HCT116 (cell line): ENCODE measurements at places on chromosomes 1 and 21. TPM values are rescaled to one million over a fixed set of nuclear protein-coding genes. Genes with fewer than 3 reads are reported as not detected.

GRCh38 chr1:158771950-158772866 is at the start of gene OR6N1:
Gene OR6N1 (minus strand): TSS chr1:158772195. CDS start chr1:158766682, 5,513 bp downstream.
- H3K4me3 ChIP-seq = no peak within 1 kb of the TSS
- no peaks in the 10 kb centered on the region for H3K27me3 ChIP-seq
- no peak for DNase-seq
- no peaks in the 10 kb centered on the region for H3K36me3 ChIP-seq

GRCh38 chr1:88488237-88488636 is 195.8 kb upstream of the PKN2 start:
- peaks cover 3% of the 10 kb centered on the region; the same call in 1 of the 2 replicates for H3K4me1 ChIP-seq
- DNase-seq = no peak
- H3K27me3 ChIP-seq = no peaks in the 10 kb centered on the region

GRCh38 chr1:153028766-153029165 is 2.2 kb upstream of the SPRR1B start:
- no peaks in the 10 kb centered on the region for H3K36me3 ChIP-seq
- peaks cover 16% of the 10 kb centered on the region; the same call in 1 of the 2 replicates for H3K27me3 ChIP-seq
- DNase-seq = no peak
- no peak overlapping the region for H3K27ac ChIP-seq

- no peak overlapping the region for H3K27ac ChIP-seq
- H3K4me3 ChIP-seq = no peak overlapping the region
- DNase-seq = no peak
- H3K4me1 ChIP-seq = peaks cover 3% of the 10 kb centered on the region; the same call in 1 of the 2 replicates
Observed at GRCh38 chr1:101257500-101258325, 20.9 kb downstream of the S1PR1 start.

TRPM2 gene
- 28.1 TPM for total RNA-seq

DNA sequence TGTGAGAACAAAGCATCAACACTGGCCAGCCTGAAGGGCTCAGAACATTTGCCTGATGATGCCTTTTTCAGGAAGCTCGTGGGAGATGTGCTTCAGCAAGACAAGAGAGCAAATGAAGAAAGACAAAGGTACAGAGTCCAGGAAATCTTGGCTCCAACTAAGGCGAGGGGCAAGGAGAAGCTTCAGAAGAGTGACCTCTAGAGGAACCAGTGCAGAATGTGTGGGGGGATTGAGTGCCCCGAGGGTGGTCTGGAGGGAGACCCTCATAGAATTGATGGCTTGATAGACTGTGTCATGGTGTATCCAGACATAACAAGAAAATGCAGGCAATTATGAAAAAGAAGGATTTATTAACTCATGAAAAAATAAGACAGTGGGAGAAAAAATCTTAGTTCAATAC is 15.3 kb upstream of the NLRP3 start:
- DNase-seq = no peak
- H3K27ac ChIP-seq = no peak overlapping the region
- no peaks in the 10 kb centered on the region for H3K27me3 ChIP-seq
- no peaks in the 10 kb centered on the region for H3K4me1 ChIP-seq
- H3K4me3 ChIP-seq = no peak overlapping the region
- H3K36me3 ChIP-seq = no peaks in the 10 kb centered on the region

BCL2L15 gene
- total RNA-seq = 0.54 TPM

KCND3 gene
- 0.44 TPM for total RNA-seq

OR2AK2 gene
- not detected for total RNA-seq

DNA sequence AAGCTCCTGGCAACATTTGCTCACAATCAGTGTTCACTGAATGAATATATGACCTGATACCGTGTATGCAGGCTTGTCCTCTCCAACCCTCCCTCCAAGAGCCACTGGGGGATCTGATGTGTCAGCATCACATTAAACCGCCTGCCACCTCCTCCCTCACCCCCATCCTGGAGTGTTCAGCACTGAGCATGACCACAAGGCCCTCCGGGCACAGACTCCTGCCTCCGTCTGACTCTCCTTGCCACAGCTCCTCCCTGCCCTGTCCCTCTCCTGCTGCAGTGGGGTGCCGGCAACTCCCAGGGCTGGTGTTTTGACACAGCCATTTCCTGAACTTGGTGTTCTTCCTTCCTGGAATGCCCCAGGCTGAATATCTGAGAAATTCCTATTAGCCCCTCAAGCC is 136.7 kb downstream of the FCRL5 start:
- no peak overlapping the region for H3K4me3 ChIP-seq
- no peak for DNase-seq
- H3K27me3 ChIP-seq = peaks cover 33% of the 10 kb centered on the region
- H3K27ac ChIP-seq = no peak overlapping the region
- no peaks in the 10 kb centered on the region for H3K36me3 ChIP-seq

GRCh38 chr1:207565546-207566468 is 69.8 kb downstream of the CR1 start:
- no peaks in the 10 kb centered on the region for H3K36me3 ChIP-seq
- no peak overlapping the region for H3K27ac ChIP-seq
- H3K27me3 ChIP-seq = no peaks in the 10 kb centered on the region
- peak; percentile 34 for DNase-seq
- H3K4me1 ChIP-seq = no peaks in the 10 kb centered on the region

- H3K4me3 ChIP-seq = no peak overlapping the region
- peaks cover 28% of the 10 kb centered on the region for H3K4me1 ChIP-seq
- no peak for DNase-seq
- 0 out of 2 replicates have a peak, but pooled peaks cover under 1% of the 10 kb centered on the region for H3K36me3 ChIP-seq
Observed at GRCh38 chr1:231397886-231398671, 24.0 kb downstream of the EGLN1 start.

DNA sequence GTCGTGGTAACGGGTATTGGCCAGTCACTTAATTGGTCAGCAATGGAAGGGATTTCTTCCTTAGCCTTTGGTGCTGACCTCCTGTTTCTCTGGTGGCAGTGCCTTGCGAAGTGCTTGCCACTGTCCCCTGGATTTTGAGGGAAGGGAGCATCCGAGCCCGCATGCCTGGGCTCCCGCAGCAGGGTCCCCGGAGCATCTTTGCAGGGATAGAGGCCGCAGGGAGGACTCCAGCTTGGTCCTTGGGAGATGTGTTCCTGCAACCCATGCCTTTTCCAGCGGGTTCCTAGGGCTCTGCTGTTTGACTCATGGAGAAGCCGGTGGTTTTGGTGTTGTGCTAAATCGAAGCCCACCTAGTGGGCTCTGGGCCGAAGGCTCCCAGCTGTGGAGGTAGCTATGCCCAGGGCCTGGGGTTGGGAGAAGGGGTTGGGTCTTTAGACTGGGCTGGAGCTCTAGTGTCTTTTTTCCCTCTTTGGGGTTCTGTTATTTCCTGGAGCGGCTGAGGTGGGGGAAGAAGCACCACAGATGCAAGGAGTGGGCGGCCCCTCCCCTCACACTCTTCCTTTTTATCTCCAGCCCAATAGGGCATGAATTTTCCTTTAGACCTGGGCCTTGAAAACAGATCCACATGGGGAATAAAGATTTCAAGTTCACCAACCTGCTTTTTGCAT is 39.0 kb downstream of the PIK3CD start:
- H3K36me3 ChIP-seq = no peaks in the 10 kb centered on the region
- no peaks in the 10 kb centered on the region for H3K27me3 ChIP-seq
- peaks cover 48% of the 10 kb centered on the region for H3K4me1 ChIP-seq
- no peak for DNase-seq
- peak overlapping the region; percentile 47 for H3K4me3 ChIP-seq

DNA sequence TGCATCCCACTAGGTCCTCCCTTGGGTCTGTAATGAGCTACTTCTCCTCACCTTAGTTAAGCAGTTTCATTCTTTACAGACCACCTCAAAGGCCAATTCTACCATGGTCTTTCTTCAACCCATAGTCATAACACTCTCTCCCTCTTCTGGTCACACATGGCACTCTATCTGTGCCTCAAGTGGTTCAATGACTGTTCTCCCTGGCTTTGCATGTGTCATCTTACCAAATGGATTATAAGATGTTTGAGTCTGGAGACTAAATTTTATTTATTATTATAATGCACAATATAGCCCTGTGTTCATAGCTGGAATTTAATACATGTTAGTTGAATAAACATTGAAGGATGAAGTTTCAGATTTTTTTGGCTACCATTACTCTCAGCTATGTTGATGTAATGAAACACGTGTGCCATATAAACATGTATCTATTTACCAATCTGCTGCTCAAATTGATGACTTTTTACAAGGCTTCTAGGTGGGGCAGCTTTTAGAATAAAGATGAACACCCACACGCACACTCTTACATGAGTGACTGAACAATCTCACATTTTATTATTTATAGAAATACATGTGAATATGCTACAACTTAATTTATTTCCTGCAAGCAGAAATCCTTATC is 102.1 kb downstream of the RUNX1 start:
- no peak for DNase-seq
- H3K4me1 ChIP-seq = no peaks in the 10 kb centered on the region
- no peaks in the 10 kb centered on the region for H3K36me3 ChIP-seq
- no peak overlapping the region for H3K4me3 ChIP-seq

DNA sequence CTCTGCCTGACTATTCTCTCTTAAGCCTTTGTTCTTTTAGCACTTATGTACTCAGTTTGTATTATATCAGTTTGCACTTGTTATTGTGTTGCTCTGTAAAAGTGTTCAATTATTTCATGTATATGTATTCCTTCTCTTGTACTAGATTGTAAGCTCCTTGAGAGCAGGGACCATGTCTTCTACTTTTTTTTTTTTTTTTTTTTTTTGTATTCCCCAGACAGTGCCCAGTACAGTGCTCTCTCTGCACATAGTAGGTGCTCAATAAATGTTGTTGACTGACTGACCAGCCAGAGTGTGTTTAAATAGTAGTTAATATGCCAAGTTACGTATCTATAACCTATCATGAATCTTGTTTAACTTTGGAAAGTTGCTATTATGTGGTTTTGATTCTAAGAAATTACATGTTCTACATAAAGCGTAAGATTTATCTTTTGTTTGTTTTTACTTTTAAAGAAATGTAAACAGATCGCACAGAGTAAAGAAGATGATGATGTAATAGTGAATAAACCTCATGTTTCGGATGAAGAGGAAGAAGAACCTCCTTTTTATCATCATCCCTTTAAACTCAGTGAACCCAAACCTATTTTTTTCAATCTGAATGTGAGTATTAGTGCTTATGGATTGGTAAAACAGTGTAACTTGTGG is 16.1 kb downstream of the SON start:
- H3K4me1 ChIP-seq = no peaks in the 10 kb centered on the region
- no peak overlapping the region for H3K27ac ChIP-seq
- no peak overlapping the region for H3K4me3 ChIP-seq
- no peak for DNase-seq

DNA sequence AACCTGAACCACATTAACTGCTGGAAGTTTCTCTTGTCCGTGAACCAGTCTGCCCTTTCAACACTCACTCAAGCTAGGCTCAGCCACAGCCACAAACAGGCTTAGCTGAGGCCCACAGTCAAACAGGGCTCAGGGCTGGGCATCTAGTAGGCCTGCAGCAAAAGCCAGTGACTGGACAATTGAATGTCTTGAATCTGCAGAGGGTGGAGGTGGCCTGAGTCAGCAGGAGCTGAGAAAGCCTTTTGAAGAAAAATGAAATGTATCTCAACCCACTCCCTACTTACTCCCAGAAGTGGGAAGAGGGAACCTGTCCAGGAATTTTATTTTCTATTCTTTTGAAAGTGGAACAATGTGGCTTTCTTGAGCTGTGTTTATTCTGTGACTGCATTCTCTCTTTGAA is 95.4 kb downstream of the PTPRU start:
- H3K4me1 ChIP-seq = no peaks in the 10 kb centered on the region
- no peak overlapping the region for H3K4me3 ChIP-seq
- peaks cover 28% of the 10 kb centered on the region for H3K27me3 ChIP-seq
- H3K36me3 ChIP-seq = no peaks in the 10 kb centered on the region

- no peak overlapping the region for H3K4me3 ChIP-seq
- H3K4me1 ChIP-seq = peaks cover 40% of the 10 kb centered on the region
- H3K36me3 ChIP-seq = no peaks in the 10 kb centered on the region
- DNase-seq = no peak
- H3K27me3 ChIP-seq = no peaks in the 10 kb centered on the region
Observed at GRCh38 chr1:115170961-115171392, 81.7 kb upstream of the TSPAN2 start.

DNA sequence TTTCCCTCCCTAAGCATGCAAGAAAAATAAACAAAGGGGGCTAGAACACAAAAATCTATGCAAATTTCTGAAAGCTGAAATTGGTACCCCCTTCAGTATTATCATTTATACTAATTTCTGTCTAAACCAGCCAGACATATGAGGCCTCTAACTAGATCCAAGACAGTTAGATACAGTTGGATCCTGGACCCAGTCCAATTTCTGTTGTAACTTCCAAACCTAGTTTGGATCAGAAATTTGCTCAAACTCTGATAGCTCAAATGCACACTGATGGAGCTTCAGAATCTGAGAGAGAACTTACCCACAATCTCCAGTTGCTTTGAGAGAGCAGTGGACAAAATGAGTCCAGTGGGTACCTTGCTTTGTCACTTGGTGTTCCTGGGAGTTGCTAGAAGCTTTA is 11.9 kb downstream of the CEP350 start:
- no peaks in the 10 kb centered on the region for H3K36me3 ChIP-seq
- H3K27me3 ChIP-seq = no peaks in the 10 kb centered on the region
- H3K27ac ChIP-seq = no peak overlapping the region
- H3K4me3 ChIP-seq = no peak overlapping the region
- no peak for DNase-seq

VTCN1 gene
- 0.17 TPM for total RNA-seq

SPATA1 gene
- 3.1 TPM for total RNA-seq

PBX1 gene
- total RNA-seq = 29.6 TPM

- DNase-seq = no peak
- H3K27ac ChIP-seq = no peak overlapping the region
- no peak overlapping the region for H3K4me3 ChIP-seq
- 0 out of 2 replicates have a peak, but pooled peaks cover 1% of the 10 kb centered on the region for H3K36me3 ChIP-seq
Observed at GRCh38 chr1:20884513-20884912, 97.4 kb upstream of the HP1BP3 start.

DNA sequence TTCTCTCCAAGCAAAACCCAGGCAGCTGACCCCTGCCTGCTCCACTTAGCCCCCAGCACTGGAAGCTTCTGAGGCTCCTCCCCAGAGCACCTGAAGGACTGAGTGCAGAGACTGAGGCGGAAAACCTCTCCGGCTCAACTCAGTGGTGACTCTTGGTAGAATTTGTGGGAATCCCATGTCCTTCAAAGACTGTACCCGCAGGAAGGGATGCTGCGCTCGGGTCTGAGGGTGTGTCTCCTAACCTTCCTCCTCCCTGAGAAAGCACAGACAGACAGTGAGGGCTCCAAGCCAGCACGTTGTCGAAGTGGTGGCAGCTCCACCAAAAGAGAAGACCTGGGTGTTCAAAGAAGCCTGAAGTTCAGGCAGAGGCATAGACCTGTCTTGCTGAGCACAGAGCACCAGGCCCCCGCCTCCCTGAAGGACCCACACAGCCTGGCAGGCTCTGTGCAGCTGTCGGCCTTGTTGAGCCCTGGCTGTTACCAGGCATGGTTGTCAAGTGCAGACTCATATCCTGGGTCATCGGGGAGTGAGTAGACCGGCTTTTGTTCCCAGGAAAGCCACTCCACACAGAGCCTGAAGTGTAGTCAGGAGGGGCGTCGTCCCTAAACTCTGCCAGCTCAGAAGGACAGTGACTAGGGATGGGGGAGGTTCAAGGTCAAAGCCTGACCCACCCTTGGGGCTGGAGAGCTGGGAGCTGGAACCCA is 36.7 kb downstream of the CSMD2 start:
- H3K36me3 ChIP-seq = no peaks in the 10 kb centered on the region
- H3K4me3 ChIP-seq = no peak overlapping the region
- DNase-seq = no peak
- peaks cover 15% of the 10 kb centered on the region; the same call in 1 of the 2 replicates for H3K27me3 ChIP-seq
- H3K27ac ChIP-seq = no peak overlapping the region
- H3K4me1 ChIP-seq = no peaks in the 10 kb centered on the region

B3GALT5 gene
- total RNA-seq = 1.2 TPM

- H3K27me3 ChIP-seq = no peaks in the 10 kb centered on the region
- H3K27ac ChIP-seq = no peak overlapping the region
- peaks cover 26% of the 10 kb centered on the region for H3K36me3 ChIP-seq
- no peak for DNase-seq
- no peaks in the 10 kb centered on the region for H3K4me1 ChIP-seq
Observed at GRCh38 chr1:186409091-186409490, 33.5 kb downstream of the ODR4 start.
